ENCODE measurements at places on chromosomes 7 and 10. TPM values are rescaled to one million over a fixed set of nuclear protein-coding genes. Genes with fewer than 3 reads are reported as not detected.

DNA sequence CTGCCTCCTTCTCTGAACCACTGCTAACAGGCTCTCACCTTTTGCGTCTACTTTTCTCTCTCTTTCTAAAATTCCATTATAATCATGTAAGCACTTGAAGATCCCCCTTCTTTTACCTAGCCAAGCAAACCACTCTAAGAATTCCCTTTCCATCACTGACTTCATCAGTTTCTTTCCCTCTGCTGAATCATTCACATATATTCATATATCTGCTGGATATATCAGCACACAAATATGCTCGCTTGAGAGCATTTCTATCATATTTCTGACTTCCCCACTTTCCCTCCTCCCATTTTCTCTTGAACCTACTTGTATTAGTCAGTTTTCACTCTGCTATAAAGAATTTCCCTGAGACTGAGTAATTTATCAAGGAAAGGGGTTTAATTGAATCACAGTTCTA is 84.2 kb upstream of the LRRN3 start:
- DNase-seq, result no peak

DNA sequence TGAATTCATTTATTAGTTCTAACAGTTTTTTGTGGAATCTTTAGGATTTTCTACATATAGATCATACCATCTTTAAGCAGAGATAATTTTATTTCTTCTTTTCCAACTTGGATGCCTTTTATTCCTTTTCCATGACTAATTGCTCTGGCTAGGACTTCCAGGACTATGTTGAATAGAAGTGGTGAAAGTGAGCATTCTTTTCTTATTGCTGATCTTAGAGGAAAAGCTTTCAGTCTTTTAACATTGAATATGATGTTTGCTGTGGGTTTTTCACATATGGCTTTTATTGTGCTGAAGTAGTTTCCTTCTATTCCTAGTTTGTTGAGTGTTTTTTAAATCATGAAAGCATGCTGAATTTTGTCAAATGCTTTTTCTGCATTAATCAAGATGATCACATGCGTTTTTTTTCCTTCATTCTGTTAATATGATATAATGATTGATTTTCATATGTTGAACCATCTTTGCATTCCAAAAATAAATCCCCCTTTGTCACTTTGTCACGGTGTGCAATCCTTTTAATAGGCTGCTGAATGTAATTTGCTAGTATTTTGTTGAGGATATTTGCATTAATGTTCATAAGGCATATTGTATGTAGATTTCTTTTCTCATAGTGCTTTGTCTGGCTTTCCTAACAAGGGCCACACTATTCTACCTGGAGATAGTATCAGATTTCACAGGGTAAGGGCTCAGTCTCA is 92.9 kb downstream of the ZNF467 start:
- DNase-seq, result no peak

GRCh38 chr7:34104992-34105391 is 199.7 kb downstream of the BMPER start:
- DNase-seq, result no peak

Gene NANOS1
- total RNA-seq, result 0.20 TPM

GRCh38 chr7:76372984-76373833 is 14.4 kb upstream of the YWHAG start:
- DNase-seq, result no peak

Gene HOXA11
- total RNA-seq, result 21.3 TPM

Gene BMPER
- 2.4 TPM for total RNA-seq

DNA sequence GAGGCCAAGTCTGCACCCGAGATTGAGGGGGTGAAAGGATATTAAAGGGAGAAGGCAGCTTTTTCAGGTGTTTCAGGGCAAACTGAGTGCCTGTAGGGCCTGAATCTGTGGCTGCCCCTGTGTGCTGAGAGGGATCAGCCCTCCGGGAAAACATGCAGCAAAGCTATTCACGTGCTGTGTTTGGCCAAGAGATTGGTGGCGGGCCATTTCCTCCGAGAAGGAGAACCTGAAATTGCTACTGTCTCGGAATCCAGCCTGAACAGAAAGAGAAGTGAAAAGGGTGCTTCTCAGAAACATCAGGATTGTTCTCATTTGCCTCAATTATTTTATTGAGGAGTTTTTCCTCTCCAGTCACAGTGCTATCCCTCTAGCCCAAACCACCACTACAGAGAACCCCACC is 16.0 kb downstream of the GIMAP5 start:
- no peak for DNase-seq

All from transverse colon (tissue), 4 donors.